Spleen (tissue), 13 donors: ENCODE measurements at places on chromosomes 5 and 9.

DNA sequence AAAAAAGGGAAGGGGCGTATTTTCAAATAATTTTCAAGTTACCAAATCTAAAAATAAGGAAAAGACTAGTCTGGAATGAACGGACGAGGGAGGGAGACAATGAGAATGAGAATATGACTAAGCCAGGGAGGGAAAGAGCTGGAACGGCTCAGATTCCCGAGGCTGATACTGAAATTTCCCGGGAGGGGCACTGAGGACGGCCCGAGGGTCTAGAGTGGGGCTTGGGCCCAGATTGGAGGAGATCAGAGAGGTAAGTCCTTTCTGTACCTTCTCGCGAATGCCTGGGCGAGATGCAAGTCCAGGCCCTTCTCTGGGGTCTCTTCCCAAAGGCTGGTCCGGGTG lies 3.4 kb upstream of the CCIN start:
- no peak for DNase-seq

GRCh38 chr5:57853929-57854697 lies 371.5 kb upstream of the ACTBL2 start:
- no peak for DNase-seq

DNA sequence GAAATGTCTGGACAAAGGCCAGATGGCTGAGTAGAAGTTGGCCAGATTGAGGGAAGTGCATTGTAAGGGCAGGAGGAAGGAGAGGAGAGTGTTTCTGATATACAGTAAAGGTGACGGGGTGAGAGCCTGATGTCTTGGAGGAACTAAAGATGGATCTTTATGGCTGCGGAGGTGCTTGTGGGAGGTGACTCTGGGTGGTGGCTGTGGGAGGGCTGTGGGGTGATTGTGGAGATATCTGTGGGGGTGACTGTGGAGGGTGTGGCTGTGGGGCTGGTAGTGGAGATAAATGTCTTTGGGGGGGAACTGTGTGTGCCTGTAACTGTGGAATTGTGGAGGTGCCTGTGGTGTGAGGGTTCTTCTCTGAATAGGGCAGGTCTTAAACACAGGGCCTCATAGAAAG lies 121.4 kb downstream of the CMYA5 start:
- no peak for DNase-seq

GRCh38 chr9:36559036-36559695 lies 13.5 kb upstream of the MELK start:
- DNase-seq = no peak

DNA sequence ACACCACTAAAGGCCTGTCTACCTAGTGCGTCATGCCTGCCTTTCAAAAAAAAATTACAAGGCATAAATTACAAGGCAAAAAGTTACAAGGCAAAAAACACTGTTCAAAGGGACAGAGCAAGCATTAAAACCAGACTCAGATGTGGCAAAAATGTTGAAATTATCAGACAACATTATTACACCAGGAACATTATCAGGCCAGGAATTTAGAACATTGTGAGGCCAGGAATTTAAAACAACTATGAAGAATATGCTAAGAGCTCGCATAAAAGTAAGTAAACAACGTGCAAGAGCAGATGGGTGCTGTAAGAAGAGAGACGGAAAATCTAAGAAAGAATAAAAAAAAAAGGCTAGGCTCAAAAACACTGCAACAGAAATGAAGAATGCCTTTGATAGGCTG lies 18.2 kb upstream of the MLANA start:
- no peak for DNase-seq

DNA sequence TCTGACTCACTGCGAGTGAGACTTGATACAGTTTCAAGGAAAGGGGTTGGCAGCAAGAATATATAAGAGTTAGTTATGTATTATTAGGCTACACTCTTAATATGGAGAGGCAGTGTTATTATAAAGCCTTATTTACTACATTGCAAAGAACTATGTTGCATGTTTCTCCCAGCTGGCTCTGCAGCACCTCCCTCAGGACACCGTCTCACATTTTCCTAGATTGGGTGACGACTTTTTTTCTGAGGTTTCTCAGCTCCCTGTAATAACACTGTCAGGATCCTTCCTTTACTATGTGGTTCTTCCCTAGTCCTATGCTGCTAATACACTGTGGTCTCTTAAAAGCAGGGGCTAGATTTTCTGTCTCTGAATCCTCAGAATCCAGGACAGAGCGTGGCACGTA lies 153.7 kb downstream of the INSYN2B start:
- DNase-seq = no peak

DNA sequence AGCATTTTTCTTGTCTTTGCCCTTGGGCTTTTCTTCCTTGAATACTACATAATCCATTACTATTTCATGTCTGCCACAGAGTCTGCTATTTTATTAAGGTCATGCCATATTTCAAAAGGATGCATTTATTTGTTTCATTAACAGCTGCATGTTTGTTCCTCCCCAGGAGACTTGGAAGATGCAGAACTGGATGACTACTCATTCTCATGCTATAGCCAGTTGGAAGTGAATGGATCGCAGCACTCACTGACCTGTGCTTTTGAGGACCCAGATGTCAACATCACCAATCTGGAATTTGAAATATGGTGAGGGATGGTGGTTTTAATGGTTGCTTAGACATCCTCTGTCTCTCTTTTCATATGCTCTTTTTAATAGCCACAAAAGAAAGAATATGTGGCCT lies 4.0 kb downstream of the IL7R start:
- no peak for DNase-seq

- peak; percentile 82 for DNase-seq
These were observed 786 bp upstream of the NTNG2 start for GRCh38 chr9:132160802-132161742.

DNA sequence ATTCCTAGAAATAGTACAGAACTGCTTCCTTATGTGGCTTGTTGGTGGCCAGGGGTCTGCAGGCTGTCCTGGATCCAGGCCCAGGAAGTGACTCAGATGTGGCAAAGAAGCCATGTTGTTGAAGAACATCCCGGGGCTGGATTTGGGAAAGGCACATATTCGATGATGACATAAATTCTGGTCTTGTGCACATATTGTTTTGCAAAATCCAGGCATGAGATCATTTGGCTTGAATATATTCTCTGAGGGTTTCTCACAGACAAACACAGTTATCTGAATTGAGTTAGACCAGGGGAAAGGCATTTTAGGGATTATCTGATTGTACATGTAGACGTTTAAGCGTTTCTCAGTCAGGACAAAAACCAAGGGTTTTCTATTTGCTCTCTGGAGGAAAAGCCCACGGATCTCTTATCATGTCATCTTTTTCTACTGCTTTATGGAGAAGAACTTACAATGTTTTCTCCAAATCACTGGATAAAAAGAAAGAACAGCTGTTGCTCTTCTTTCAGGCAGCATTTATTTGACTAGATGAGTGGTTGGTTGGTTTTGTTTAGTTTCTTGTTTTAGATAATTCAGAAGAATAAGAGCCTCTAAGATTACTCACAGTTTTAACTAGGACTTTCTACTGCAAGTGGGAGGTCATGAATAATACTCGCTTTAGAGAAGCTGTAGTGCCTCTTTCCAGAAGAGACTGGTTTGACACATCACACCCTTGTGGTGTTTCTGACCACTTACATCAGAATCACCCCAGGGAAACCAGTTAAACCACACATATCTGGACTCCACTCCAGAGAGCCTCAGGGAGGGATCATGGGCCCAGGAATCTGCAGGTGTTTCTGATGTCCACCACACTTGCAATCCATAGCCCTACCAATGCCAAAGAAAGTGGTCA lies 29.5 kb upstream of the LHFPL2 start:
- no peak for DNase-seq

- DNase-seq = no peak
These were observed 98.1 kb upstream of the ERBIN start for GRCh38 chr5:65828022-65828896.

- DNase-seq = no peak
These were observed 37.8 kb upstream of the SPDL1 start for GRCh38 chr5:169545762-169546161.

DNA sequence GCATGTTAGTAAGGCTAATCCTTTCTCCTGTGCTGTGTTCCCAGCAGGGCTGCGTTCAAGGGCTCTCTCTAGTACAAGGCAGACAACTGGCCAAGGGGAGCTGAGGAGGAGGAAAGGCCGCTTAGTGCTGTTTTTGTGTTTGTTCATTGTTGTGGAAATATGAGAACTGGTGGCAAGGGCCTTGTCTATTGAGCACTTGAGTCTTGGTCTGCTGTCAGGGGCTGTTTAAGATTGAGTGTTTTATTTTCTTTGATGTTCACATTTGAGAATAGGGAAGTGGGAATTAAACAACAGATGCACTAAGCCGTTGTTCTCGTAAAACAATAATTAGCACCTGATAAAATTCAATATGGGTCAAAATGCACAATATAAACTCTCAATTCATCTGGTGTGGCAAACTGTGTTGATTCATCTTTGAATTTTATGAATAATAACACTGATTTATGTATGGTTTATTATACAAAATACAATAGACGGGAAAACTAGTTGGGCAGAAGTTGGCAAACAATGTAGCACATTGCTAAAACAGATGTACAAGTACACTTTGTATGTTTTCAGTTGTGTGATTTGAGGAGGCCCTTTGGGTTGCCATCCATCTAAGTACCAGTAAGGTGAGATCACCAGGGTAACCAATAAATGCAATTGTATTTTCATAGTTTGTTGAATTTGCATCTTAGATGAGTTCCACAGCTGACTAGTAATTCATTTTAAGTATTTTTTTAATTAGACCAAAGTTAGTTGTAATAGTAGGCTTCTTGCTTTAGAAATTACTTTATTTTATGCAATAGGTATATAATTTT lies 97.6 kb upstream of the GRHPR start:
- no peak for DNase-seq

DNA sequence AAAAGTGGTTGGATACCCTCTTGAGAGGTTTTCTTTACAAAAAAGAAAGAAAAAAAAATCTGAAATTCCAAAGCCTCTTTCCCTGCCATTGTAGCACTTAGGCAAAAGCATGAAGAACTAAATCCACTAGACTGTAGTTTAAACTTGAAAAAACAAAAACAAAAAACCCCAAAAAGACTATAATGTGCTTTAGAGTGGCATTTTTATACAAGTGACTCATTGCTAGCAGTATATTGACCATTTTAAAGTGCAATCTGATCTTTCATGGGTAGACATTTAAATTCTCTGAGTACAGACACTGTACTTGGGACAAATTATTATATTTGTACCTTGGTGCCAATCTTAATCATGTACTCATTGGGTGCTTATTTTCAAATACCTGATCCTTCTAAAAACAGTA lies 50.8 kb downstream of the NDFIP1 start:
- DNase-seq = no peak

- DNase-seq = no peak
These were observed 324.3 kb downstream of the GABRG2 start for GRCh38 chr5:162391833-162392232.

DNA sequence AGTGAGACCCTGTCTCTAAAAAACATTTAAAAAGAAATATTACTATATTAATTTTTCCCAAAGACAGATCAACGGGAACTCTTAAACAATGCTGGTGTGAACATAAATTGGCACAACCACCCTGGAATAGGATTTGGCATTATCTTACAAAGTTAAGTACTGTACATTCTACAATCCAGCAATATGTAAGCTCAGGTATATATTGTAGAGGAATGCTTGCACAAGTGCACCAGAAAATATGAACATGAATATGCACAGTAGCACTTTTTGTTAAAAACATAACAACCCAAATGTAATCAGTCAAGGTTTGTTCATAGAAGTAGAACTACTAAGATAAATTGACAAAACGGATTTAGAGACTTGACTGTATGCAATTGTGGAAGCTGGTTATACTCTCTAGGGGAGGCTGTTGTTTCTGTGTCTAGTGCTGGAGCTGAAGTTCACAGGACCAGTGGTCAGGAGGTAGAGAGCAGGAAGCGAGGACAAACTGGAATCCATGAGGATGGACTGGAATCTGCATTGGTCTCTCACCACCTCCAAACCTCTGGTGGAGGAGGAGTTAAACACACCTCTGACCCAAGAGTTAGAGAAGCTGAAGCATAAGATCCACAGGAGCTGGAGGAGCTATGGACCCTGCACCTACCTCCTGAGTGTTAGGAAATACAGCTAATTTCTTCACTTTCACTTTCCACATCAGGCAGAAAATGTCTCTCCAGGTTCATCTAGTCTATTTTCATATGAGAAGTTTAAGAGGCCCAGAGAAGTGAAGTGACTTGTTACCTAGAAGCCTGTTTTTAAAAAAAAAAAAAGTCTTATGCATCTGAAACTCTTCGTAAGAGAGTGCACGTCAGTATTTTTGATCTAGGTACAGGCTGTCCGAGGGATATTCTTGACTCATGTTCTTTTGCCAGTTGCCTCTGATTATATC lies 20.3 kb upstream of the RIC1 start:
- no peak for DNase-seq

GRCh38 chr5:5398071-5398470 lies 24.4 kb upstream of the ICE1 start:
- no peak for DNase-seq

DNA sequence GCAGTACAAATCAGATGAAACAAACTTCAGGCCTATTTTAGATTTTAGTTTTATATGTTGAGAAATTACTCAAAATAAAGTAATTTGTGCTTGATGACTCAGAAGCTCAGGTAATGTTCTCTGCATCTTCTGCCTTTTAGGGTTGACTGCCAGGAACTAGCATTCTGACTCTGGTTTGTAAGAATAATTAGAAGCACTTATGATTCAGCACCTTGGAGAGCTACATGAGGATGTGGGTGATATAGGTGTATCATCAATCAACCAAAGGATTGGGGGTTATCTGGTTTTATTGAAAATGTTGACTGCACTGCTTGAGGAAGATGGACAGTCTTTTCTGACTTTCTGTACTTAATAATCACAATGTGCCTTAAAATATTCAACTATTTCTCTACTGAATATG lies 118.7 kb upstream of the SGCD start:
- no peak for DNase-seq

DNA sequence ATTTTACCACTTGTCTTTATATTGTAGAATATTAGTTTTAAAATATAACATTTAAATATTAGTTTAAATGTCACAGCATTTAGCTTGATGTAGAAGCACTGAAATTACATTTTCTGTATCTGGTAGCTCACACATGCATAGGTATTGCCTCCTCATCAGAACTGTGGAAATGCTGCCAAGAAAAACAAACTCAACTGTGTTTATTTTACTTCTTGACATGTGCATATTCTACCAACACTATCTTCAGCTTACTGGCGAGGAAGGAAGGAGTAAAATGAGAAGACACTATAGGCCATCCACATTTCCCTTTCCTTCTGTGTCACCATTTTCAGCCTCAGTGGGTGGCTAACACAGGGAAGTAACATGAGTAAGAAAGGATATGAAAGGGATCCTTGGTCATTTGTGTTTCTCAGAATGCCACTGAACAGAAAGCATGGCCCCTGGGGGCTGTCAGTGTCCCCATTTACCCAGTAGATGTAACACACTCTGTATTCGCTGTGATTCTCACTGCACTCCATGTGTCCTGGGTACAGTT lies 81.0 kb upstream of the HTR4 start:
- no peak for DNase-seq

- no peak for DNase-seq
These were observed 38.7 kb upstream of the RAB3C start for GRCh38 chr5:58544195-58544594.
